ENCODE measurements at places on chromosomes 13 and 19.

- DNase-seq = no peak
Measured at GRCh38 chr13:29081036-29081435, 260.9 kb downstream of the MTUS2 start.

- DNase-seq = no peak
Measured at GRCh38 chr13:113103646-113104045, 1.9 kb upstream of the F7 start.

- DNase-seq = no peak
Measured at GRCh38 chr19:30083701-30084156, 141.7 kb downstream of the URI1 start.

- no peak for DNase-seq
Measured at GRCh38 chr13:22903925-22904324, 276.9 kb upstream of the SGCG start.

- no peak for DNase-seq
Measured at GRCh38 chr13:40987606-40988280, 31.4 kb downstream of the ELF1 start.

GRCh38 chr13:110883542-110883941, 31.3 kb downstream of the ANKRD10 start:
- DNase-seq = no peak

DNA sequence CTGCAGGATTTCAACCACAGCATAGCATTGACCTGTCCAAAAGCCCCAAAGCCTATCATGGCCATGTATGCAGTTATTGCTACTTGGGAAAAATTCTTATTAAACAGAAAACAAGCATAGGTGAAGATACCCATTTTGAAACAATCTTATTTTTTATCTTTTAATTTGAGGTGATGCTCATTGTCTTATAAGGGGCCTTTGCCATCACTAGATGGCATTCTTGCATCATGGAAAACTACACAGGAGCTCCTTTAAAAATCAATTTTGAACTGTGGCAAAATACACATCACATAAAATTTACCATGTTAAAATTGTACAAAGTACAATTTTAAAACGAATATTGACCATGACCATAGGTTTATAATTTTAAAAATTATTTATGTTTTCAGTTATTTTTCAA, 38.9 kb upstream of the ZNF835 start:
- DNase-seq = no peak

DNA sequence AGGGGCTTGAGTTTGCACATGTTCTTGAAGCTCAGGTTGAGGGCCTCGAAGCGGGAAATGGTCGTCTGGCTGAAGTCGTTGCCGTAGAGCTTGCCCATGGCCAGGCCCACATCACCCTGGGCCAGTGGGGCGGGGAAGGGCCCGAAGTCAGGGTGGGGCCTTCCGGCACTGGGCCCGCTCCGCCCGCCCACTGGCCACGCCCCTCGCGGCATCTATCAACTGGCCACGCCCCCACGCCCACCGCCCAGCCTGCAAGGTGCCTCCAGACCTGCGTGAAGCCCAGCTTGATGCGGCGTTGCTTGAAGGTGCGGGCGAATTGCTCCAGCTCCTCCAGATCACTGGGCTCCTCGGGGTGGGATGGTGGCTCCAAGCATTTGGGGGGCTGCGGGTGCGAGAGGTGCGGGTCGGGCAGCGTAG, 19.9 kb downstream of the ZNF574 start:
- DNase-seq = no peak

- no peak for DNase-seq
Measured at GRCh38 chr13:111470933-111471332, 150.5 kb downstream of the TEX29 start.

GRCh38 chr13:104625201-104625600, 1559.0 kb upstream of the SLC10A2 start:
- DNase-seq = no peak

DNA sequence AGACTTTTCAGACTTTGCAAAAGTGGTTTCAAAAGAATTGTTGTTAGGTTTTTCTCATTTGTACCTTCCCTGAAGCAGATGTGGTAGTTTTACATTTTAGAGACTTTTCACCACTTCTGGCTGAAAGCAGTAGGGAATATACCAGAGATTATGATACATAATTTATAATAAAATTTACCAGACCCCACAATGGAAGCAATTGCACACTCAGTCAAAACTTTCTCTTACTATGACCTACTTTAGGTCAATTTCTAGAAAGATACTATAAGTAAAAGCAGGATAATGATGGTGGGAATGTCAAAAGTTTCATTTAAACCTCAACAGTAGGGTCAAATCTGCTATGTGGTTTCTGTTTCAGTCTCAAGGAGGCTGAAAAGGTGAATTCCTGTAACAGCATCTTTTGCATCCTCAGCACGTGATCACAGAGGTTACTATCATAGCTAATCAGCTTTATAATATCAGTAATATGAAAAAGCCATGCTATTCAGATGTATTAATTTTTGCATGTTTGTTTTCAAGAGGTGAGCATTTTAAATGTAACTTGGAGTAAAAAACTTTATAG, 26.9 kb downstream of the PCCA start:
- DNase-seq = no peak

- no peak for DNase-seq
Measured at GRCh38 chr19:30316560-30317106, 55.6 kb upstream of the ZNF536 start.

DNA sequence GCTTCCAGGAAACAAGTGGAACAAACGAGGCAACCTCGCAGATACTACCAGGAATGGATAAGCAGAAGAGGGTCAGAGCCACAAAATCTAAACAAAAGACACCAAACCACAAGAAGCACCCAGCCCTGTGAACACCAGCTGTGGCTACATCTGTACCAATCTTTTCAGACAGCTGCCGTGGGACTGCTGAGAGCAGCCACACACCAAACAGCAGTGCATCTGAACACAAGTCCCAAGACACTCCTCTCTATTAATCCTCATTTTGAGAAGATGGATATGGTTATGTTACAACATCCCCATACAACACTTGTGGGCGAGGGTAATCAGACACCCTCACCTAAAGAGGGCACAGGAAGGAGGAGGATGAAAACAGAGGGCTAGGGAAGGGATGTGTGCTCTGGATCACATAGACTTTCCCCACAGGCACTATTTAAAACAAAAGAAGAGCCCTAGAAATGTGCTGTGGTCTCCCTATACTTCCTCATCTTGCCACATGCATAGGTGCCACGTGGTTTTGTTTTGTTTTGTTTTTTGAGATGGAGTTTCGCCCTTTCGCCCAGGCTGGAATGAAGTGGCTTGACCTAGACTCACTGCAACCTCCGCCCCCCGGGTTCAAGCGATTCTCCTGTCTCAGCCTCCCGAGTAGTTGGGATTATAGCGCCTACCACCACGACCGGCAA, 41.6 kb upstream of the ZNF14 start:
- DNase-seq = no peak

DNA sequence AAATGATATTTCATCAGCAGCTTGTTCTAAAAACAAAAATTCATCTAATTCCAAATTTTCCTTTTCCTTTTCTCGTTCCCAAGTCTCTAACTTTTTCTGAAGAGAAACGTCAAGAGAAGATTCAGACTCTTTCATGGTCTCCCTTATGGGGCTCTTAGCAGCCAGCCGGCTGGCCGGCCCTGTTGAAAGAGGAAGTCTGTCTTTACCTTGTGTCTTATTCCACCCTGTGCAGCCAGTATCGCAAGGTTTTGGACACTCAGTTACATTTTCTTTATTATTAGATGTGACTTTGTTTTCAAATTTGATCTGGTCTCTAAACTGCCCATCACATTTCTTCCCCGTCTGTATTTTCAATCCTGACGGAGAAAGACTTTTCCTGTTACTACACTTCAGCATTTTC, 142.3 kb downstream of the RNF17 start:
- DNase-seq = no peak

GRCh38 chr19:43441716-43442115, 23.7 kb downstream of the LYPD3 start:
- DNase-seq = no peak

GRCh38 chr13:27203186-27203585, 31.6 kb upstream of the USP12 start:
- DNase-seq = no peak

DNA sequence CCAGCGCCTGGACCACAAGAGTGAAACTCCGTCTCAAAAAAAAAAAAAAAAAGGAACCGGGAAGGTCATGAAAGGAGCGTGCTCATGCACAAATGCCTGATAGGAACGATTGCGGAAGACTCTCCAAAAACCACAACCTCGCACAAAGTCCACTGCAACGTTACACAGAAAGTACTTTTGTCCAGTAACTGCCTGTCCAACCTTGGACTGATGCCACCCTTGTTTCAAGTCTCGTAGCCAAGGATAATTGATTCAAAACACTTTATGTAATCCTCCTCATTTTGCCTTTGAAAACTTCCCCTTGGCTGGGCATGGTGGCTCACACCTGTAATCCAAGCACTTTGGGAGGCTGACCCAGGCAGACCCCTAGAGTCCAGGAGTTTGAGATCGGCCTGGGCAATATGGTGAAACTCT, 13.7 kb downstream of the LGALS7 start:
- no peak for DNase-seq

GRCh38 chr19:397321-397720, 11.6 kb downstream of the C2CD4C start:
- DNase-seq = no peak

DNA sequence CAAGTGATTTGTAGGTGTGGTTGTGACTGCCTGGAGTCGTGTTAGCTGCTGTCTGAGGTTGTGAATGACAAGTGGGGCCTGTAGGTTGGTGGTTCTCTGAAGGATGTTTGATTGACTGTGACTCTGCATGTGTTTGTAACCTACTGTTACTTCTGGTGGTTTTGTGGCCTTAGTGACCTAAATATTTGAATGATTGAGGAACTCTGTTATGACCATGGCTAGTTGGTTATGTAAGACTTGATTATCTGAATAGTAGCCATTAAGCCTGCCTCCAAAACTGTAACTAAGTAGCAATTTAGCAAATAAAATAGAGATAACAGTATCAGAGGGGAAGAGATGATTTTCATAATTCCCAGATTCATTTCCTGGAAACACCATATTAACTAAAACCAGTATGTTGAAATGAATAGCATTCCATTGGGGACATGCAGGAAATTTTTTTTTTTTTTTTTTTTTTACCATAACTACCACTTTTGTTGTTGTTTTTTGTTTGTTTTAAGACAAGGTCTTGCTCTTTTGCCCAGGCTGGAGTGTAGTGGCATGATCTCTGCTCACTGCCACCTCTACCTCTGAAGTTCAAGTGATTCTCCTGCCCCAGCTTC, 865 bp downstream of the ZNF382 start:
- DNase-seq = no peak

- DNase-seq = no peak
Measured at GRCh38 chr13:111316161-111316730, 4.2 kb upstream of the TEX29 start.

DNA sequence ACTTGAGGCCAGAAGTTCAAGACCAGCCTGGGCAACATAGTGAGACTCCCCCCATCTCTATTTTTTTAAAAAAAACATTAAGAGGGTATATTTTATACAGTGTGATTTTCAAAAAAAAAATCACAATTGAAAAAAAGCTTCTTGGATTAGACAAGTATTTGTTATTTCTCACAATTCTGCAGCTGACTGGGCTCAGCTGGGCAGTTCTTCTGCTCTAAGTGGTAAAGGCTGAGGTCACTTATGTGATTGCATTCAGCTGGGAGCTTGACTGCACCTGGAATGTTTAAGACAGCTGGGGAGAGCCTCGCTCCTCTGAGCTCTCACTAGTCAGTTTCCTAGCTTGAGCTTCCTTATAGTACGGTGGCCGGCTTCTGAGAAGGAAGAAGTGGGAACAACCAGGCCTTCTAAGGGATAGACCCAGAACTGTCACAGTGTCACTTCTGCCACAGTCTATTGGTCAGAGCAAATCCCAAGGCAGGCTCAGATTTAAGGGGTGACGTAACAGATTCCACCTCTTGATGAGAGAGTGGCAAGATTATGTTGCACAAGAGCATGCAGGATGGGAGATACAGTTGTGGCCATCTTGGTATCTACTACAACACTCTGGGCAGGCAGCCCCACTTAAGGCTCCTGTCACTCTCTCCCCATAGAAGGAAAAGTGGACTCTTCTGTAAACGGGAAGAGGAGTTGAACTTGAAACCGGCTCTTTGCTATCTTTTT, 19.7 kb upstream of the IRGC start:
- DNase-seq = no peak

GRCh38 chr13:55067946-55068345, 2039.3 kb downstream of the OLFM4 start:
- DNase-seq = no peak

GRCh38 chr13:80881495-80881894, 540.6 kb upstream of the SPRY2 start:
- DNase-seq = no peak

- no peak for DNase-seq
Measured at GRCh38 chr19:42345191-42345812, 19.9 kb downstream of the MEGF8 start.

DNA sequence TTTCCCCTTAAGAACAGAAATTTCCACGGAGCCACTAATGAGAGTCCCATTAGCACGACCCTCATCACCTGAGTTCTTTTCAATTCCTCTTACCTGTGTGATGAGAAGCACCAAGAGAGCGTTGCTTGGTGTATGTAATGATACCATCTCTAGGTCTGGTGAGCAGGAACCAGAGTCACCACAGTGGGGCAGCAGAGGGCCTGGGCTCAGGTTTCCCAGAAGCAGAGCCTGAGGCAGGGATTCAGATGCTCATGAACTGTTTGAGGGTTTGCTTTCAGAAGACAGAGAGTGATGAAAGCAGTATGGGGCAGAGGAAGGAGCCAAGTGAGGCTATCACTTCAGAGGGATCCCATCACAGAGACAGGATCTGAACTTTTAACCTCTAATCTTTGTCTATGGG, 3.1 kb upstream of the PTPRH start:
- DNase-seq = no peak

DNA sequence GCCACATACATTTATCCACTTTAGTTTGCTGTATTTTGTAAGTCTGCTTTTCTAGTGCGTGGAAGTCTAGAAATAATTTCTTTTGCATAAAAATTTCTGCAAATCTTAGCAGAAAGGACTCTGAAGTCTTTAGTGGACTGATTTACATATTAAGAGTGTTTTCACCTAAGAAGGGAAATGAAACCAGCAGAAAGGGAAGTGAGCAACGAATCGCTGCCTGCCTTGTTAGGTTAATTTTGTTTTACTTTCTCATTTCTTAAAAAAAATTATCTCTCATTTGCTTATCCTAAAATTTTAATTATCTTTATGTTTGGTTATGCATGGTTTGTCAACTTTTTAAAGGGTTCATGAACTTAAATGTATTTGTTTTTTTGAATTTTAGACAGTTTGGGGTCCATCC, 767 bp upstream of the GPR18 start:
- no peak for DNase-seq

- DNase-seq = no peak
Measured at GRCh38 chr19:51364200-51365106, 1.7 kb downstream of the ETFB start.

DNA sequence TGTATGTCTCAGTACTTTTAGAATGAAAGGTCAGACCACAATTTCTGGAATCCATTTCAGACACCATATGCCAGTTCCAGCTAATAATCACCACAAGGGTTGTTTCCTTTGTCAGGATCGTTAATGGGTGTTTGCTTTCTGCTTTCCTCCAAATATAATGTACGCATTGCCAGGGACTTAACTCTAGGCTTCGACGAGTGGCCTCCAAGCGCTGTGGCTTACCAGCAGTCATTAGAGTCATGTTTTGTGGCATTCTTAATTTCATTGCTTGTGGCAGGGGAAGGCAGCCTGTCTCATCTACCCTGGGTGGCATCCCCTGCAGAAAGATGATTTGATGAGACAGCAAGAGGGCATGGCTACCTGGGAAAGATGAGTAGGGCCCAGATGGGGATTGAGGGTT, 22.5 kb downstream of the SAFB start:
- no peak for DNase-seq

- DNase-seq = no peak
Measured at GRCh38 chr19:39024875-39025641, 7.3 kb downstream of the FBXO27 start.

- no peak for DNase-seq
Measured at GRCh38 chr13:48593536-48593935, 60.2 kb upstream of the CYSLTR2 start.

All from SK-N-DZ (cell line).